ENCODE measurements at places on chromosomes 11 and 22.

- no peak for DNase-seq
Measured at GRCh38 chr22:36343070-36343719, 44.6 kb downstream of the MYH9 start.

GRCh38 chr22:27168681-27169080, 511.3 kb downstream of the MIAT start:
- DNase-seq: no peak

DNA sequence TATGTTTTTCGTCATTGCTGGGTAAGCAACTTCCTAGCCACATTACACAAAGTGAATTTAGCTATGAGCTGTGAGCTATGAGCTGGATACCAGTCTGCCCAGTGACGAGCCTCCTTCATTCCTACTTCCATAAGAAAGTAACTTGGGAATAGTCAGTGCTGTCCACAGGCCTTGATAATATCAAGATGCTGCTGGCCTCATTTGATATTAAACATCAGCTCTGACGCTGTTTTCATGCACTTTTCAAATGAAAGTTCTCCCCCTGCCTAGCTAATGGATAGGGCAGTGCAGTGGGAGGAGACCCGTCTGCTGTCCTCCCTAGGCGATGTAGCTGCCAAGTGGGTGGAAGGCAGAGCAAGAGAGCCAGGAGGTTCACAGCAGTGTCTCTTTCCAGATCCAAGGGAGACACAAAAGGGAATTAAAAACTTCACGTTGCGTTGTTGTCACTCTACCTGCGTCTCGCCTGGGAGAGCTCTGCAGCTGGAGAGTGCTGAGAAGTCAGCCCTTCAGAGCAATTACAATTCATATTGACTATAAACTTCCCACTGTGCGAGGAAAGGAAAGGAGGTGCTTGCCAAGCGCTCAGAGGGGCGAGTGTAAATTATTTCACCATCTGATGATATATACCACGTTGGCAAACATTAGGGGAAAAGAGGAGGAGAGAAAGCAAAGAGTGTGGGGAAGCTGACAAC, 861.4 kb downstream of the NTM start:
- no peak for DNase-seq

GRCh38 chr22:22125579-22126468, 118.8 kb upstream of the VPREB1 start:
- DNase-seq: no peak

DNA sequence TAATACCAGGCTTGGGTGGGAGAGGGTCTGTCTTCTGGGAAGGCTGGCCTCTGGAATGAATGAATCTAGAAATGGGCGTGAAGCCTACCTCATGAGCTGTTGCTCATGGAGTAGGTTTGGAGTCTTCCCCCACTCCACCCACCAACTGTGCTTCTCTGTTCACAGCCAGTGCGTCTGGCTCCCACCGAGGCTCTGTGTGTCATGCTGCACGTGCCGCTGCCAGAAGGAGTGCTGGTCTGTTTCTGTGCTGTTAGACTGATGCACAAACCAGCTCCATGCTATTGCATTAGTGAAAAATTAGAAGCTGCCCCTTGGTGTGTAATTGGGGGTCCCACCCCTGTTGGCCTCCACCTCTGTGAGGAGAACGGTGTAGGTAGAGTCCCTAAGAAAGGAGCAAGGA, 132.3 kb upstream of the PARVA start:
- DNase-seq: no peak

DNA sequence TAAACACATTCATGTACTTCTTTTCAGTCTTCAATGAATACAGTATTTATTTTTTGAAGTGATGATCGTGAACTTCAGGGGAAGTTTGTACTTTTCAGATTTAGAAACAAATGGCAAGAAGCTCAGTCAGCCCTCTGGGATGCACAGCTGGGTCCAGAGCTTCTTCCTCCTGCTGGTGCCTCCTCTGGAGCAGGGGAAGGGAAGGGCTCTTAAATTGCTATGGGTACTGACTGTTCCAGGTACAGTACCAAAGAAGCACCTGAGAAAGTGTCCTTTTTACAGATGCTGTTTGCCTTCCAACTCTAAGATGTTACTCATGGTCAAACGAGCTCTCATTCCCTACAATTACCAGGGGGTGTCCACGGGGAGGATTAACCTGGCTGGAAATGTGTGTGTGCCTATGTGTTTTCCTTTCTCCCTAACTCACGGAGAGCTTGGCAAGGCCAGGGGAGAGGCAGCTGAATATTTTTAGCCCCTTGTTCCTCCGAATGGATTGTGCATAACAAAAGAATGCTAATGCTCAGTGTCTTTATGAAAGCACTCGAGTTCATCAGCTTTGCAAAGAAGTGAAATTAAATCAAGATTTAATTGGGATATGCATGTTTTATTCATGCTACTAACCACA, 313.7 kb upstream of the CADM1 start:
- no peak for DNase-seq

DNA sequence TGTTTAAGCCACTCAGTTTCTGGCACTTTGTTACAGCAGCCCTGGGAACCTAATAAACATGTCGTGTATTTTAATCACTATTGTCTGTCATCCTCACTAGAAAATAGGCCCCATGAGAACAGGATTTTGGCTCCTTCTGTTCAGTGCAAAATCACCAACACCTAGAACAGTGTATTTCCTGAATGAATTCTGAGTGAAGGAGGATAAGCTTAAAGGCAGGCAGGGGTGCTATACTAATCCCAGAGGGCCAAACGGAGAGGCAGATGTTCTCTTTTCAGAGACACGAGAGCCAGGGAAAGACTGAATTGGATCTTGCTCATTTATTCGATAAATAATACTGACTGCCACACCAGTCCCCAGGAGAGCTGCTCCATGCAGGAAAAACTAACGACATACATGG, 10.4 kb downstream of the SMCO4 start:
- DNase-seq: no peak

- DNase-seq: no peak
Measured at GRCh38 chr22:48511211-48511610, 1316.5 kb downstream of the BRD1 start.

- peak; percentile 10 for DNase-seq
Measured at GRCh38 chr11:75815345-75816168, 547 bp downstream of the UVRAG start.

DNA sequence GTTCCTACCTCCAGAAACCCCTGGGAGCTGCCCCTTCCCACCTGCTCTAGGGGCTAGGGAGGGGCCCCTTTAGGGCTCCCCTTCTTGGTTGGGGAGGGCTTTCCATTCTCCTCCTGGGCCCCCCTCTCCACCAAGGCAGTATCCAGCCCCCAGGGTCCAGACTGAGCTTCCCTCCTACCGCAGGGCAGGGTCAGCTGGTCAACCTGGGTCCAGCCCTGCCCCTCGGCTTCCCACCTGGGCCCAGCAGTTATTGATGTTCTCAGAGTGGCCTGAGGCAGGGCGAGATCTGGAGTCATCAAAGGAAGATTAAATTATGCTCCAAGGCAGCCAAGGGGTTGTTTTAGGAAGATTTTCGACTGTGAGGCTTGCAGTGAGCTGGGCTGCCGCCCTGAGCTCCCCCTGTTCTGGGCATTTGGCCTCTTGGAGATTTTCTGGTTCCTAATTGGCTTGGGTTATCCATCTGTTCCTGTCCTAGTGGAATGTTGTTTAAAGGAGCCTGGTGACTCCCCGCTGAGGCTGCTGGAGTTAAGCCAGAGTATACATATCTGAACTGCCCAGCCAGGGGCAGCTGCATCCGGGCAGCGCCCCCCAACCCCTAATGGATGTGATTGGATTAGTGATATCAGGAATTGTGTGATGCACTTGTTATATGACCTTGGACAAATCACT, 1.8 kb upstream of the SLC22A8 start:
- no peak for DNase-seq

DNA sequence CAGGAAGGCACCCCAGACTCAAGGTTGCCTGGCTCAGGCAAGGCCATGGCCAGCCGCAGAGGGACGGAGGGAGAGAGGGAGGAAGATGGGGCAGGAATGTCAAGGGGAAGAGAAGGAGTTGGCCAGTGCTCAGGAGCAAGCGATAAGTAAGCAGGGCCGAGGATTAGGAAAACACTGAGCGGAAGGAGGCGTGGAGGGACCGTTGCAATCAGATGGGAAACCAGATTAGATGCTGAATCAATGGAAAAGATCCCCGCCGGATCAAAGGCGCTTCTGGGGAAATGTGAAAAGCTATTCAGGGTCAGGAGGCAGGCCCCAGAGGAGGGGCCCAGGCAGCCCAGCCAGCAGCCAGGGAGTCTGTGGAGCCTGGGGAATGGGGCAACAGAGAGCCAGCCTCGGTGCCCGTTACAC, 26.6 kb upstream of the MYEOV start:
- no peak for DNase-seq

DNA sequence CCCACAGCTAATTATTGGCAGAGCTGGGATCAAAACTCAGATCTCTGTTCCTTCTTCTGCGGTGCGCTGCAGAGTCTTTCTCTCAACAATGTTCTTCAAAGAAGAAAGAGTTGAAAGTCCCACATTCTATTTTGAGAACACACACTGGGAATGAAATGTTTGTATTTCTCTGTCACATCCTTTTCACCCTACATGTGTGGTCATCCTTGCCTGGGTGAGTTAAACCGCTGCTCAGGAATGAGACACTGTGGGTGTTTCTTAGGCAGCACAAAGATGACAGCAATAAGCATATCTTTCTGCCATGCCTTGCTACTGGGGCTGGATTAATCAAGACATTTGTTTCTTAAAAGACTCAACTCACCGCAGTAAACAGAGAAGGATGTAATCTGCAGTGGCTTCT, 222.6 kb downstream of the LARGE1 start:
- DNase-seq: no peak

DNA sequence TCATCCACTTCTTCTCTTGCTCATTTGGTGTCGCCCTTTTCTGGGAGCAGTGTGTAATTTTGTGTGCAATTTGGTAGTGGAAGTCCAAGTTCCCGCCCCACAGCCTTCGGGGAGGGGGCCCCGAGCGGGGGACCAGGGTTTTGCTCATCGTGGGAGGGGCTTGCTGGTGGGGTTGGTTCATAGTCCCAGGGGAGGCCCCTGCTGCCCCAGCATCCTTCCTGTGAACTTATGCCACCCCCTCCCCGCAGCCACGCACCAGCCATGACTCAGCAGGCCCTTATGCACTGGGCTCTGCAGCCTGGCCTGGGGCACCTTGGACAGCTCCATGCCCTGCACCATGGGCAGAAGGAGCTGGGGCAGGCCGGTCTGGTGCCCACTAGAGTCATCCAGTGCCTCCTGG, 1183.6 kb downstream of the BRD1 start:
- no peak for DNase-seq

GRCh38 chr22:37566903-37567798, 6.9 kb downstream of the CDC42EP1 start:
- peak; percentile 79 for DNase-seq

- DNase-seq: no peak
Measured at GRCh38 chr11:132980670-132981069, 551.6 kb downstream of the OPCML start.

DNA sequence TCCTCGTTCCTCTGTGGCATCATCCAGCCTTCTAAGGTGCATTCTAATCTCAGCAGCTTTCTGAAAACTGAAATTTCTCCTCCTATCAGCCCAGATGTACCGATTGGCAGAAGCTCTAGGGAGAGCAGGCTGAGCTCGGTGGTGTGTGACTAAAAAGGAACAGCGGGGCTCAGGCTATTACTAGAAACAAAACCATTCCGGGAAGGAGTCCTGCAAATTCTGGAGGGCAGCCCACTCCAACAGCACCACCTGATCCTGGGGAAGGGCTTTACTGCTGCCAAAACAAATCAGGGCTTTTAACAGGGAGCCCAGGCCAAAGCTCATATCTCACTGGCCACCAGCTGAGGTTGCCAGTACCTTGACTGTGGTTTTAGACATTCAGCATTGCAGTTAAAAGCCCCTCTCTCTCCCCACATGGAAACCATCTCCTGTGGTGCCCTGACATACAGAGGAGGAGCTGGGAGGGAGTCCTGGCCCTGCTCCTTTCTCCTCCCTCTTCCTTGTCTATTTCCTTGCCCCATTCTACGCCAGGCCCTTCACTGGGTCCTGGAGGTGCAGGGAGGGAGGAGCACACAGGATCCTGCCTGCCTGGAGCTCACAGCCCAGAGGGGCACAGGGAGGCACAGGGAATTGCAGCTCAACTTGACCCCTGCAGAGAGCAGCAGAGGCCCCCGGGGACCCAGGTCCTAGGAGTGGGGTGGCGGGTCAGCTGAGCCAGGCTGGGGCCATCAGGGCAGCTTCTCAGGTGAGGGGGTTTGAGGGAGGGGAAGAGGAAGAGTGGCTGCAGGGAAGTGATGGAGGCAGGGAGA, 889 bp downstream of the PLAAT4 start:
- no peak for DNase-seq

GRCh38 chr11:10233581-10233980, 60.4 kb downstream of the SBF2 start:
- no peak for DNase-seq

DNA sequence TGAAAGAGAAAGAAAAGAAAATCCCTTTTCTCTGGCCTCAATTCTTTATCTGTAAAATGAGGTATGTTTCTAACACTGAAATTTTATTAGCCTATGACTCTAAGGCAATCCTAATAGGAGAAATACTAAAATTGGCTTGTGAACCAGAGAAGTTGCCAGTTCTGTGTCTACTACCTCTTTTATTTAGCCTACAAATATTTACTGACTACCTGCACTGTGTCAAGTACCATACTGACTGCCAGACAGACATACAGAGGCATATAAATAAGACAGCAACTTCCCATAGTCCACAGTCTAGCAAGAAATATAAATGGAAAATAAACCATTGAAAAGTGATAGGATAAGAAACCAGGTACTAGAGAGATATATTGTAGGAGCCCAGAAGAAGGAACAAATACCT, 2.4 kb upstream of the SOX6 start:
- no peak for DNase-seq

DNA sequence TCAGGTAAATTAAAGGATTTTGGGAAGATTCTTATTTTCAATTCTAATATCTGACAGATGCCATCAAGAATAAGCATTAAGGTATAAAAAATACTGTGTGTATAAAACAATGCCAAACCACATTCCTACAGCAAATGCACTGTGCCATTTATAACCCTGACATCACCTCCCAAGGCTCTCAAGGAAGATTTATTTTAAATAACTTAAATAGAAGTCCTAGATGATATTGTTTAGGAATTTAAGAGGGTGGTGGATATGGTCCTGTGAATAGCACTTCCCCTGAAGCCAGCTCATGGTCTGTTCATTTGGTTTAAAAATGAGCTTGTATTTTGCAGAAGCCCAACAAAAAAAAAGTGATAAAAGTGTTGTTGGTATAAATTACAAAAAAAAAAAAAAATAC, 32.1 kb downstream of the PPIL2 start:
- DNase-seq: no peak

DNA sequence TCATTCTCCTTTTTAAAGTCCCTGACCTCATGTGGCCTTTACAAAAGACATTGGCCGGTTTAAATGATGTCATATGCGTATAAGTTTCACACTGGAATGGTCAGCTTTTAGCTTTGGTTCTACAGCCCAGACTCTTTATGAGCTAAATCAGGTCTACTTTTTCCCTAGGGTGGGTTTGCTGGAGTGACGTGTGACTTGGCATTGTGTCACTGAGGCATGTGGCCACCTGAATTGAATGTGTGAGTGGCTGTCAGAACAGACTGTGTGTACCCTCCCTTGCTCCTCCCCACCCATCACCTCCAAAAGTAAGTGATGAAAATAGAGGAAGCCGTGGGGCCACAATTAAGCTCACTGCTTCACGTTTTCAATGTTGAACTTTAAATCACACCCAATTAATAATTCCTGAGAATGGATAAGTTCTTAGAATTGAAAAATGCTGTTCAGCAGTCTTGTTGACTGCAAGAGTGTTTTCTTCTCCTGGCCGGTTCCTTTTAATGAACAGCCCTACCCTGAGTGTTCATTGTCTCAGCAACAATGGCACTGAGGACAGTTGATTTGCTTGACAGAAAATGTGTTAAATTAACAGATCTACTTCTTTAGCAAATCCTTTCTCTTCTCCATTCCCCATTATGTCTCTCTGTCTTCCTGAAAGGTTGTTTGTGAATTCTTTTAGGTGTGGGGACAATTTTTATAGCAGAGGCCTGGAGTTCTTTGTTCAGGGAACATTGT, 11.3 kb downstream of the CECR2 start:
- no peak for DNase-seq

Data from stimulated activated CD4-positive, alpha-beta T cell treated with anti-CD3 and anti-CD28 coated beads, Interleukin-2, amount 100 ng/mL, for 4 hours (primary cell).